ENCODE measurements at places on chromosomes 1 and 21.
A peak's percentile ranks its signal among the peaks of the same experiment; 100 is the strongest.

DNA sequence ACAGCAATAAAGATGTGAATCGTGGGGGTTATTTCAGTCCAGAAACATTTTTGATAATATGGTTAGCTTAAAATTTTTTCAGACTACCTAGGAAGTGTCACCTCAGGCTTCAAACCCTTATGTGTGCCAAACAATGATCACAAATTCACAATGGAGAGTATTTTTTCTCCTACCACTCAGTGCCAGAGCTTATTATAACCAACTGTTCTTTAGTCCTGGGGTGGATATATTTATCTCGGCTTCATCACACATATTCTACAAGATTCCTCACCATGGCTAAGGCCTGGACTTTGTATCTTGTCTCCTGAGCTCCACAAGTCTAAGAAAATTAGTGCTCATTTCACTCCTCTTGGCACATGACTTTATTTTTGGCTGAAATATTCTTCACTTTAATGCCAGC, 629.1 kb downstream of the RWDD3 start:
- DNase-seq, result no peak

DNA sequence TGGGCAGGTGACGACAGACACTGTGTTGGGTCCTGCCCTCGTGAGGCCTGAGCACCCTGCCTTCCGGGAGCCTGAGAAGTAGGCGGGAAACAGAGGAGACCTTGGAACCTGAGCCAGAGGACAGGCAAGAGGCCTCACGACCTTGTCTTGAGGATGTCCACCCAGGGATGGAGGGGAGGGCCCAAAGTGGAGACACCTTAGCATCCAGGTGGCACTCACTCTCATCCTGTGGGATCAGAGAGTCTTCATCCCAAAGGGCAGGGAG, 347.2 kb downstream of the NPHP4 start:
- no peak for DNase-seq

- DNase-seq, result no peak
Observed at GRCh38 chr1:10629816-10630571, 155.2 kb downstream of the PEX14 start.

DNA sequence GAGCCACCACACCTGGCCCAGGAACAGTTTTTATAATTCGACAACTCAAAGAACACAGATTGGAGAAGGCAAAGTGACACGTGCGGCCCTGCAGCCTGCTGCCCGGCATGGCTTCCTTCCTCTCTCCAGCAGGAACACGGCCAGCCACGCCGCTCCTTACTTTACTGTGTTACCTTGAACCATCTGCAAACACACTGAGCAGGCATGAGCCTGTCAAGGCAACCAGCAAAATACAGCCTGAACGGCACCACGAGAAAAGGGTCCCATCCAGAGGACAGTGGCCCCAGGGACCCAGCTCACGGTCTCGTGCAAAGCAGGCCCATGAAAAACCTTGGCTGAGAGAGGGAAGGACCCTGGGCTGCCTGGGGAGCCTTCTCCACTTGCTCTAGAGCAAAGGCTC, 38.8 kb downstream of the NPHP4 start:
- no peak for DNase-seq

- DNase-seq, result no peak
Observed at GRCh38 chr1:29924017-29924431, 687.7 kb downstream of the PTPRU start.

DNA sequence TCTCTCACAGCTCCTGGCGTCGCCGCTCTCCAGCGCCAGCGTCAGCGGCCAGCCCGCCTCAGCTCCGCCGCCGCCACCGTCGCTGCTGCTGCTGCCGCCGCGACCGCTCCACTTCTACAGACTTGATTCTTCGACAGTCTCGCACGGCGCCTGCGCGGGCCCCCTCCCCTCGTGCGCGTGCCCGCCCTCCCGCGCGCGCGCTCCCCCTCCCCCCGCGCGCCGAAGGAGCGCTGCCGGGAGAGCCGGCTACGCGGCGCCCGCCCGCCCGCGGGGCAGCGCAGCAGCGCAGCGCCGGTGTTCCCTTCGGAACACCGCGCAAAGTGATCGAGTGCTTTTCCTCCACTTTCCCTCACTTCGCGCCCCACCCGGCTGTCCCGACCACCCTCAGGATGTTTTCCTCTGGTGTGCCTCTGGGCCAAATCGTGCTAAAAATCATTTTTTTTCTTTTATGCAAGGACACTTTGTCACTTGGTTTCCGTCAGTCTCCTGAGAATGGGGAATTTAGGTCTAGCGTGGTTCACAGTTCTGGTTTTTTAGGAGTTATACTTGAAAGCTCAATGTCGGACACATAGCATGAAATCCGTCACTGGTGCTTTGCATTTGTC, at the start of gene IRF2BP2:
Gene IRF2BP2, minus strand, starts transcription at position 118 of the 605 bp plus-strand sequence. CDS start 684 bp downstream, outside the sequence.
- peak; percentile 71 for DNase-seq

GRCh38 chr1:173050865-173051264, at the start of gene TNFSF18:
TNFSF18 (minus strand) TSS chr1:173050941; CDS start chr1:173050896, 45 bp downstream.
- no peak for DNase-seq

GRCh38 chr1:17603091-17603841, 63.8 kb downstream of the ARHGEF10L start:
- no peak for DNase-seq

GRCh38 chr1:22884806-22885530, 87.7 kb downstream of the LACTBL1 start:
- no peak for DNase-seq

- DNase-seq, result peak; percentile 24
Observed at GRCh38 chr1:51189421-51190073, 46.5 kb upstream of the RNF11 start.

DNA sequence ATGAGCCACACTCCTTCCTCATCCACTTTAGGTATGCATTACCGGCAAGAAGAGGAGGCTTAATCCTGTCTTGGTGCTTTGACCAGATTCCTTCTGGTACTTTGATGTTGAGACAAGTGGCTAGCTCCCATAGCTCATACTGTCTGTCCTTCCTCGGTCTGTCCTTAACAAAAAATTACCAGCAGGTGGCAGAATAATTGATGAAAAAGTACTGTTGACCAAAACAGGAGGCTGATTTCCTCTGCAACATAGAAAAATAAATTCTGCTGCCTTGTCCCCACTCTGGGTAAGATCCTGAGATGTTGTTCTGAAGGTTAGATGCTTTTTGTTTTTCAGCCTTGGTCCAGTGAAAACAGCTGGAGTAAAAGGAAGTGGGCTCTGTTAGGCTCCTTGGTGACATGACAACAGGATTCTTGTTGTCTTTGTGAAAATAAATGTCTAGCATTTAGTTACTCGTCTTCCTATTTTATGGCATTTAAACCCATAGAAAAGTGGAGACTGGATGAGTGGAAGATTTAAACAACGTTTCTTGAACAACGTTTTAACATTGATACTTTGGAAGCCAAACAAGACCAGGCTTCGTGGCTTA, 11.2 kb upstream of the HJV start:
- DNase-seq, result no peak

DNA sequence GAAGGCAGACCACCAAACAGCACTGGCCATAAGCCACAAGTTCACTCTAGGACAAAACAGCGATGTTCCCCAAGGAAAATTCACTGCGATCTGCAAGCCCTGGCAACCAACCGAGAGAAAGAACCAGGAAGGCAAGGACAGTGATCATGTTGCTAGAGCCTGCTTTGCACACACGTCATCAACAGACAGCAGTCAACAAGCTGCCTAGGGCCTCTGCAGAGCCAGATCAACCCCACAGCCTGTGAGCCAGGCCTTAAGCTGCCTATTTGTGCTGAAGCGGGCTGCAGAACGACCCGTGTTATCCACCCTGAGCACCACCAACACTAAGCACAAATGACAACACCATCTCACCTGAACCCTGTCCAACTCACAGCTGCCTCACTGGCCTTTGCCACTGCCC, 6.2 kb upstream of the YRDC start:
- DNase-seq, result no peak

DNA sequence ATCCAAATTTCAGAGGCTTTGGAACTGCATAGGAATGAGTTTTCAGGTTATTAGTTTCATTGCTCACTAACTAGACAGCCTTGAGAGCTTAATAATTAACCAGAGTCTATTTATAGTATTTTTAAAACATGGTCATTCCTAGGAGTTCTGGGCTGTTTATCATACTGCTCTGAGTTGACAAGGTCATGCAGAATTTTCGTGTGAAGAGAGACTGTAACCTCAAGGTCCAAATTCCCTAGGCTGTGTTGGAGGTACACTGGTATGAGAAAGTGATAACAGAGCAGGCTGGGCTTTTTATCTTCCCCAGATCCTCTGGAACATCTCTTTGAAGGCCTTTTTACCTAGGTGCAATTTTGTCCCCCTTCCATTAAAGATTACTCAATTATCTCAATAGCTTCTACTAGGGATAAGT, 736.3 kb downstream of the LTN1 start:
- no peak for DNase-seq

GRCh38 chr1:40872276-40872675, 10.1 kb upstream of the CITED4 start:
- no peak for DNase-seq

GRCh38 chr1:158013840-158014730, 20.6 kb downstream of the KIRREL1 start:
- DNase-seq, result no peak

- DNase-seq, result no peak
Observed at GRCh38 chr1:59738591-59739015, 76.1 kb upstream of the HOOK1 start.

DNA sequence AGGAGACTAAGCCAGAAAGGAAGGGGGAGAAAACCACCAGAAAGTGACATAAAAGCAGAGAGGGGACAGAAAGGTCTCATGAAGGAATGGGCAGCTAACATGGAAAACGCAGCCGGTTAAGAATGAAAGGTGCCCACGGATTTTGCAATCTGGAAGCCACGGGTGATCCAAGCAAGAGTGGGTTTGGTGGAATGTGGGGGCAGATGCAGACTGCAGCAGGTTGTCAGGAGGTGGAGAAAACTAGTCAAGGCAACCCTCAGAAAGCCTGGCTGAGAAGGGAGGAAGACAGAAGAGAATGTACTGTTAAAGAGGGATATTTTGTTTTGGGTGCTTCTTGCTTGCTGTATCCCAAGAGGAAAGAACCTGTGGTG, 12.6 kb upstream of the SMIM12 start:
- DNase-seq, result no peak

DNA sequence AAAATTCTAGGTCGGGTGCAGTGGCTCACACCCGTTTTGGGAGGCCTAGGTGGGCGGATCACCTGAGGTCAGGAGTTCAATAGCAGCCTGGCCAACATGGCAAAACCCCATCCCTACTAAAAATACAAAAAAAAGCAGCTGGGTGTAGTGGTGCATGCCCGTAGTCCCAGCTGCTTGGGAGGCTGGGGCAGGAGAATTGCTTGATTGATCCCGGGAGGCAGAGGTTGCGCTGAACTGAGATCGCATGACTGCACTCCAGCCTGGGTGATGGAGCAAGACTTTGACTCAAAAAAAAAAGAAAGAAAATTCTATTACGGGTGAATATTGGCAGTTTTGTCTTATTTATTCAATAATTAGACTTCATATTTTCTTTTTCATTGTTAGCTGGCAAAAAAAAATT, 62.1 kb downstream of the SNX7 start:
- no peak for DNase-seq

DNA sequence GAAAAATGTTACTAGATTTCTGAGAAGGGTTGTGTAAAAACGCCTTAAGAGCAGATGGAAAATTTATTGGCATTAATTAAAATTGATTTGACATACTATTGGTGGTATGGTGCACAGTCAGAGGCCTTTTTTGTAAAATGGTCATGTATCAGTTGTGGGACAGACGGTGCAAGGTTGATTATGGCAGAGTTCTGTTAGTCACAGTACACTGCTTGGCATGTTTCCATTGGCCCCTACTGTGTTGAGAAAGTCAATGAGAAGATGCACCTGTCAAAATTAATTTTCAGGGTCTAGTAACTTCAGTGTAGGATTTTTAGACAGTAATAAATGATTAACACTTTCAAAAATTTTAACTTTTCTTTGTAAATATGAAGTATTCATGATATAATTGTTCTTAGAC, 4.4 kb downstream of the B3GALT2 start:
- DNase-seq, result no peak

- no peak for DNase-seq
Observed at GRCh38 chr1:20411196-20411980, 74.6 kb downstream of the CAMK2N1 start.

DNA sequence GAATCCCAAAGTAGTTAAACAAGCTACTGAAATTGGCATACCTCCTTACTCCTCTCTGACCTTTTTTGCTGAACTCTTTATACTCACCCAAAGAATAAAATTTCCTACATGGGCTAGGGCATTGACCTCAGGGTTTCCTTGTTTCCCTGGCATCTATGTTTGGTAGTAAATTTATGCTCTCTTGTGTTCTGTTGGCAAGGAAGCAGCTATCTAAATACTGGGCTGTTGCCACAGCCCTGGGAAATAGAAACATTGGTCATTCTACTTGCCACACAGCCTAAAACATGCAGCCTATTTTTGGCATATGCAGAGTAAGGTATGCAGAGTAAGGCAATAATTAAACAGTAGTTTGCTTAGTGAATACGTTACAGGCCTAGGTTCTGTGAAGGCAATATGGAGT, 351.4 kb downstream of the HLX start:
- DNase-seq, result no peak

DNA sequence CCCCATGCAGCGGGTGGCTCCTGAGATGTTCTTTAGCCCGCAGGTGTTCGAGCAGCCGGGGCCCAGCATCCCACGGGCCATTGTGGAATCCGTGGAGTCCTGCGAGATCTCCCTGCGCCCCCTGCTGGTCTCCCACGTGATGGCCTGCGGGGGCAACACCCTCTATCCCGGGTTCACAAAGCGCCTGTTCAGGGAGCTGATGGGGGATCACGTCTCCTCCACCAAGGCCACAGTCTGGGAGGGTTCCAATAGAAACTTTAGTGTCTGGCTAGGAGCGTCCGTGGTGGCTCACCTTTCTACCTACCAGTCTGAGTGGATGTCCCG, 71.0 kb downstream of the ACTL8 start:
- DNase-seq, result no peak

GRCh38 chr1:219973213-219973612, 44.9 kb upstream of the SLC30A10 start:
- DNase-seq, result no peak

DNA sequence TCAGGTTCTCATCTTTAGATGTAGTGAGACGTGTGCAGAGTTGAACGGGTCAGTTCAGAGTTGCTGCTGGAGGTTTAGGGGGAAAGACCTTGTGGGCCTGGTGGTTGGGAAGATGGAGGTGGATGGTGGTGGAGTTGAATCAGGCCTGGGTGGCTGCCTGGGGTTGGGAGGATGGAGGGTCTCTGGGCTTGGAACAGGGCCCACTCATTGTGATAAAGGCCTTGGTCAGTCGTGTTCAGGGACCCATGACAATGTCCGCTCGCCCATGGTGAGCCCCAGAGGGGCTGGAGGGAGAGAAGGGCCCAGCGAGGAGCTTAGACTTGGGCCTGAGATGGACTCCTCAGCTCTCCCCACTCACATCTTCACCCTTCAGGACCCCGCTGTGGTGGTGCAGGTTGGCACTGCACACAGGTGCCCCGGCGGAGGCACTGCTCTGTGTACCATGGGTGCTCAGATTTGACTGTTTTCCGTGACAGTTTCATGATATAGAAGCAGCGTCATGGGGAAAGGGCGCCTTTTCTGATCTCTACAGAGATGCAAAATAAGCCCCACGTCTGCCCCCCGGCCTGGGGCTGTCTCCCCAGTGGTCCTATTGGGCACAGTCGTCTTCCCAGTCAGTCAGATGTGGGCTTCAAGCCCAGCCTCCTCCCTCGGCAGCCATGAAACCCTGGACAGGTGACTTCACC, 39.2 kb downstream of the DISP3 start:
- DNase-seq, result no peak
